ENCODE measurements at places on chromosomes 12 and 14.

DNA sequence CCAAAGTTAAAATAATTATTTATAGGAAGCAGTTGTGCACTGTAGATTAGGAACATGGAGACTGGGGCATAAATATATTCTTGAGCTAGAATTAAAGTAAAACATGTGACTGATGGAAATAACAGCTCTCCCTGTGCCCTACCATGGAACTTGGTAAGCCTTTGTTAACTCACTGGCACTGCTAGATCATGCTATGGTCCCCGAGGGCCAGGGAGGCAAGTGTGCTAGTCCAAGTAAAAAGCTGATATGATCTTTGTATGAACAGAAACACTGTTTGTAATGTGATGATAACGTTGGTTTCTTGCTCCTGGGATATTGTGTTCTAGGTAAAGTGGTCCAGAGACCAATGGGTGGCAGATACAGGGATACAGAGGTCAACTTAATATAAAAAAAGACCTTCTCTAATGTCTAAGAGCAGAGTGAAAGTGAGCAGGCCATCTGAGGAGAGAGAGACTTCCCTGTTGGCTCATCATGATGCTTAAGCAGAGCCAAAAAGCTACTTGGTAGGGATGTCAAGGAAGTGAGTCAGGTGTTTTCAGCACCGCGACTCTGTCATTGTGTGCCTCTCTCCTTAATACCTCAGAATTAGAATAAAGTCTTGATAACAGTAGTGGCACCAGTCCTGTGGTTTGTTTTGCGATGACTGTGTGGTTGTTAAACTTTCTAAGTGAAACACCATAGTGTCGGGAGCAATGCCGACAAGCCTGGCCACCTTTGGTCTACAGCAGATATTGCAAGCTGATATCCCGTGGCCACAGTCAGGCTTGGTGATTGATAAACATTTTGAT is 27.6 kb downstream of the BICD1 start:
- DNase-seq: peak; percentile 6

DNA sequence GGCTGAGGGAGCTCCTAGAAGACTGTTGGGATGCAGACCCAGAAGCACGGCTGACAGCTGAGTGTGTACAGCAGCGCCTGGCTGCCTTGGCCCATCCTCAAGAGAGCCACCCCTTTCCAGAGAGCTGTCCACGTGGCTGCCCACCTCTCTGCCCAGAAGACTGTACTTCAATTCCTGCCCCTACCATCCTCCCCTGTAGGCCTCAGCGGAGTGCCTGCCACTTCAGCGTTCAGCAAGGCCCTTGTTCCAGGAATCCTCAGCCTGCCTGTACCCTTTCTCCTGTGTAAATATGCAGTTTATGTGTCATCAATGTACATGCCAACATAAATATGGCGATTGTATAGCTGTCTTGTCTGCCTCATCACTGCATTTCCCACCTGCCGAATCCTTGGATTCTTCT is 7.5 kb downstream of the AMHR2 start:
- DNase-seq: no peak

DNA sequence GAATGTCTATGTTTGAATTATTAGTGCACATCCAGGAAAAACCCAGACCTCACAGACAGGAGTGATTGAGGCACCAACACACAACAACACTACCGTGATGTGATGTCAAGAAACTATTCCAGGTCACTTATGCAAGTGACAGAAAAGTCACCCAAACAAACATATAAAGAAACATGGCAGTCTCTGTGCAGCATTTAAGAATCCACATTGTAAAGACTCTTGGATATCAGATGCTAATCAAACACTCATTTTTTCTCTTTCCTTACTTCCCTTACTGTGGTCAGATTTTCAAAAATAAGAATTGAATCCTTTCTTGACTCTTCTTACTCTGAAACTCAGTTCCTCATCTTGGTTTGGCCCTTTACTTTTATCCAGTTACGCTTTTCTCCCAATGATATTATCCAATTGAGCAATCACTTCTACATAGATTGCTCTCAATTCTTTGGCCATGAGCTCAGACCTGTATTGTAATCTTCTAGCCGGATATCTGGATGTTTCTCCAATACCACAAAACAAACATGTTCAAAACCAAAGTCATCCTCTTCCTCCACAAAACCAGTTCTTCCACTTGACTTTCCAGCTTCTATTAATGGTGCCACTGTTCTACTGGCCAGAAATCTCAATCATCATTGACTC is 115.4 kb downstream of the DUSP6 start:
- DNase-seq: peak; percentile 47

DNA sequence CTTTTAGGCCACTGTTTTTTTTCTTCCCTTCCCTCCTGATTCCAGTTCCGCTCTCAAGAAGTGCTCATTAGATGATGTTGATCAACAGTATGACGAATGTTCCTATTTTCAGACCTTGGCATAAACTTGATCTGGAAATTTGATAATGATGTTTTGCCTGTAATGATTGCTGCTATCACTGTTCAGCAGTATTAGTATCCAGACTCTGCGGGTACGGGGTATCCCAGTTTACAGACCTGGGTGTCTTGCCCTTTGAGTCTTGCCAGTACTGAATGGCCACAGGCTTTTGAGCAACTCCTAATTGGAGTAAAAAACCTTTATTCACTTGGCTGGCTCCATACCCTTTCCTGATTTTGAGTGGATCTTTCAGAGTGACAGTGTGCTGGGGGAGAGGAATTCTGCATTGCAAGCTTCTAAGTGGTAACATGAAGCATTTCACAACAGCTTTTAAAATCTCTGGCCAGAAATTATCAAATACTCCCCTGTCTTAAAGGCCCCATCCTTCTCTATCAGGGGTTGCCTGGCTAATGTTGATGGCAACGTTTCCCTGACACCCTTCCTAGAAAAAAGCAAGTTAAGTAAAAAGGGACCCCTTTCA is 5.9 kb upstream of the ASB8 start:
- no peak for DNase-seq

- DNase-seq: no peak
Measured at GRCh38 chr14:51544901-51545300, 106.8 kb upstream of the FRMD6 start.
